GM10248 (cell line): ENCODE measurements at places on chromosomes 4 and X.

- no peak for DNase-seq
These were observed 13.7 kb upstream of the ZNF185 start for GRCh38 chrX:152884171-152884570.

- no peak for DNase-seq
These were observed 75.9 kb downstream of the NAA11 start for GRCh38 chr4:79249881-79250503.

GRCh38 chr4:138492176-138492575 is 250.0 kb upstream of the SLC7A11 start:
- DNase-seq, result no peak

GRCh38 chrX:114800719-114801118 is 216.7 kb downstream of the IL13RA2 start:
- DNase-seq, result no peak

DNA sequence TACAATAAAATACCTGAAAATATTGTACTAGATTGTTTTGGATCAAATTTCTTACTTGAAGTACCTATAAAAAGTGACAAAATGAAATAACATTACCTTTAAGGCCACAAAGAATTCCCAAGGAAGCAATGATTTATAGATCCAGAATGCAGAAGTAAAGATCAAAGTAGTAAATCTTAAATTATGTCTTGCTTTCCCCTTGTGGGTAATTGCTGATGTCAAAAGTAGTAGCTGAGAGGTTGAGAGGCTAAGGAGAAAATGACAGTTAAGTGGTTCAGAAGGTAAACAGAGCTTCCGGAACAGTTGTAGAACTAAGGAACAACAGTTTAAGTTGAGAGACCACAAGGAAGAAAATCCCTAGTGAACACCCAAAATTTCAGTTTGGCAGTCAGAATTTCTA is 358.3 kb downstream of the GABRG1 start:
- no peak for DNase-seq
